ENCODE measurements at places on chromosomes 12 and 14.
A peak's percentile ranks its signal among the peaks of the same experiment; 100 is the strongest.

DNA sequence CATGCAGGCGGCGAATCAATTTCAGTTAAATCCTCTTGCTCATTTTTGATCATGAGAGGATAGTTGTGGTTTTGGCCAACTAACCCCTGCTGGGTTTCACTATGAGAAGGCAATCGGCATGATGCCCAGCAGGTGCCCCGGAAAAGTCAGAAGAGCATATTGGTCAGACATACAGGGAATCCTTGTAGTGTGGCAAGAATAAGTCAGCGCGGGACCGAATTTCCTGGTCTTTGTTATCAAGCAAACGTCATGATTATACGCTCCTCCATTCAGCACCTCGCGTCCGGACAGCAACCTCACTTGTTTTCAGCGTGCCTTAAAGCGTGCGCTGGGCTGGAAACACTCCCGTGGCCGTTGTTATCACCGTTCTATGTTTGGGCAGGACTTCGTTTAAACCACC lies 1.8 kb downstream of the TBC1D30 start:
- DNase-seq = peak; percentile 60

DNA sequence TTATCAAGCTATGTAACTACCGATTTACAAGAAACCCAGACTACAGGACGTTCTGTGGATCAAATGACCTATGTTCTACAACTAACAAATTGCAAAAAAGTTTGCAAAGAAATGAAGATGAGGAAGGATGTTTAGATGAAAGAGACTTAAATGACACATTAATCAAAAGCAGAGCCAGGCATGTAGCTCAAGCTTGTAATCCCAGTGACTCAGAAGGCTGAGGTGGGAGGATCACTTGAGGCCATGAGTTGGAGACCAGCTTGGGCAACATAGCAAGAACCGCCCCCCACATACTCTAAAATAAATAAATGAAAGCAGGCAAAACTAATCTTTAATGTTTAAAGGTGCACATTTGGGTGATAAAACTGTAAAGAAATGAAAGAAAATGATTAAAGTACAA lies 331.9 kb downstream of the BTG1 start:
- no peak for DNase-seq

DNA sequence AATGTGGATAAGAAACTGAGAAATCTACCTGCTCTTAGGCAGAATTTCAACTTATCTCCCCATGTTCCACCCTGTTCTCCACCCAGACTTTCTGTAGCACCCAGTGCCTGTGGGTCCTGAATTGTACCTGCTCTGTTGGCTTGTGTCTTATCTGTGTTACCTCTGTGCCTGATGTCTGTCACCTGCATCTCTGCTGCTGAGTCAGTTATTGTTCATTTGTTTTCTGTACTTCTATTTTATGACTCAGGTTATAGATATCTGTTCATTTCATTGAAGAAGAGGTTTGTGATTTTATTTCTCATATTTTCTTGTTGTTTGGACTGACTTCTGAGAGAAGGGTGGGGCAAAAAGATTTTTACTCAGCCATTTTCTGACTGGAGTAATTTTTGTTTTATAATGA lies 11.7 kb downstream of the SOCS4 start:
- DNase-seq = no peak

DNA sequence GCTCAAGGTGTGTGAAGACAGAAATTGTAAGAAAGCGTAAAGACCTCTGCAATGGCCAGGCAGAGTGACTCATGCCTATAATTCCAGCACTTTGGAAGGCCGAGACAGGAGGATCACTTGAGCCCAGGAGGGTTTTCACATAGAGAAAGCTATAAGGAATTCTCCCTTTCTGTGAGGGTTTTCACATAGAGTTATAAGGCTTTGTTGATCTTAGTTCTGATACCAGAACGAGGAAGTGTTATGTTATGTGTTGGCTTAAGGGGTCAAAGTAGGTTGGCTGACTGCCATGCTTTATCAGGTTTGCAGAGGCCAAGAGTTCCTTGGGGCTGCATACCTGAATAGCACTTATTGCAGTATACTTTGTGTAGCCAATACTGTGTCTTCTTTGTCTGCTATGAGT lies 139.1 kb downstream of the ERC1 start:
- no peak for DNase-seq

DNA sequence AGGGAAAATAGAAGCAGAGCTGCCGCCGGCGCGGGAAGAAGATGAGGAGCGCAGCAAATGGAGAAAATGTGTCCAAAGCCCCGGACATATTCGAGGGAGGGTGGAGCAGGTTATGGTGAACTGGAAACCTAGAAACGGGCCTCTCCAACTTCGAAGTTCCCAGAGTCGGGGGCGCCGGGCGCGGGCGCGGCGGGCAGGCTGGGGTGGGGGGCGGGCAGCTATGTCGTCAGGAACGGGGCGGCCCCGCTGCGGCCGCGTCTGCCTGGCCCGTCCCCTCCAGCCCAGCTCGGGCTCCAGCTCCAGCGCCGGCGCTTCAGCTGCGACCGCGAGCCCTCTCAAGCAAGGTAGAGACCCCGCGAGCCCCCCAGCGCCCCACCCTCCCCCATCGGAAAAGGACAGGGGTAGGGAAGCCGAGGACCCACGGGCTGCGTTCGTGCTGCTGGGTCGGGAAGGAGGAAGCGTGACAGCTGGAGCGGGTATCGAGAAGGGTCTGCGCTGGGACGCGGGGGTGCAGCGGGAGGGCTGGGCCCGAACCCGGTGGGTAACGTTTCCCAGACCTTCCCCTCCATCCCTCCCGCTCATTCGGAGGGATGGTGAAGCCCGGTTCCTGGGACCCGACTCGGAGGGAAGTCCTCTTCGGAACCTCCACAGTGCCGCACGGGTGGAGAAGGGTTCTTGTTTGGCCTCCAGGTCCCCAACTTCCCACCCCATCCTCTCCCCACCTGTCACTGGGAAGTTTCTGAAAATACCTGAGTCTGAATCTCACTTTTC lies 1.0 kb downstream of the DGKA start:
- peak; percentile 33 for DNase-seq

DNA sequence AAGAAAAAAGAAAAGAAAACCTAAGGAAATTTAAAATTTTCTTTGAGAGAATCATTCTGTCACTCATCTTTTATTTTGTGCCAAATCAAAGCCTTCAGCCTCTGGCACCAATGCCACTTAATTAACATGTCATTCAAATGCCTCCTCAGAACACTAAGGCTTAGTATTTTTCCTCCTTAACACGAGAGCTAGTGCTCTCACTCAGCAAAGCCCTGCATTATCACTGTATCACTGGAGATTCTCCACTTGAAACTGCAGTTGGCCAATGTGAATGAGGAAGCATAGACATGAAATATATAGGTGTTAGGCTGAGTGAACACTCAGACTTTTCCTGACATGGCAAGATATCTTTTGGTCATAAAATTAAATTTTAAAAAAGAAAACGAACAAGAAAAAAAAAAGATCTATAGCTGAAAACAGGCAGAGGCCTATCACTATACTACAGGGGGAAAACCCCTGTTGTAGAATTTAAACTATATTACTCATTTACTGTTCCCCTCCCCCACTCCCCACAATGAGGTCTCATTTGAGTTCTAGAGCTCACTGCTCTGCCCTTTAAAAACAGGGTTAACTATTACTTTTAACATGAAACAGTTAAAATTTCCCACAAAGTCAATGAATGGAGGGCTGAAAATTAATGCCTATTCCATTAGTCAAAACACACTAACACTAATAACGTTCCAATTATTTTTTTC lies 5.1 kb downstream of the MBIP start:
- DNase-seq = peak; percentile 42

DNA sequence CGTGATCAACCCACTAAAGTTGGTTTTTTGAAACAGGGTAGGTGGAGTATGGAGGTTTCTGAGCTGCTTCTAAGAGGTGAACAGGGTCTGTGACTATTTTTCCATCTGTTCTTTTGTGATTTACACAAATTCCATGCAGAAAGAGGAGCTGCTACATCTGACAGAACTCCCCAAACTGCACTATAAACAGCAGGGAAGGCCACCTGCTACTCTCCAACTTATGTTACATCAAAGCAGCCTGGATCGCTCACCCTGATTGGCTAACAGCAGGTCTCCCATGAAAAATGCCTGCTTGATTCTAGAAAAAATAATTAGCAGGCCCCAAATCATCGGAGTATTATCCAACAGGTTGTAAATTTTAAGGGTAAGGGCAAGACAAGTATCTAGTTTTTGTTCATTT lies 282.9 kb upstream of the FLRT2 start:
- DNase-seq = no peak

DNA sequence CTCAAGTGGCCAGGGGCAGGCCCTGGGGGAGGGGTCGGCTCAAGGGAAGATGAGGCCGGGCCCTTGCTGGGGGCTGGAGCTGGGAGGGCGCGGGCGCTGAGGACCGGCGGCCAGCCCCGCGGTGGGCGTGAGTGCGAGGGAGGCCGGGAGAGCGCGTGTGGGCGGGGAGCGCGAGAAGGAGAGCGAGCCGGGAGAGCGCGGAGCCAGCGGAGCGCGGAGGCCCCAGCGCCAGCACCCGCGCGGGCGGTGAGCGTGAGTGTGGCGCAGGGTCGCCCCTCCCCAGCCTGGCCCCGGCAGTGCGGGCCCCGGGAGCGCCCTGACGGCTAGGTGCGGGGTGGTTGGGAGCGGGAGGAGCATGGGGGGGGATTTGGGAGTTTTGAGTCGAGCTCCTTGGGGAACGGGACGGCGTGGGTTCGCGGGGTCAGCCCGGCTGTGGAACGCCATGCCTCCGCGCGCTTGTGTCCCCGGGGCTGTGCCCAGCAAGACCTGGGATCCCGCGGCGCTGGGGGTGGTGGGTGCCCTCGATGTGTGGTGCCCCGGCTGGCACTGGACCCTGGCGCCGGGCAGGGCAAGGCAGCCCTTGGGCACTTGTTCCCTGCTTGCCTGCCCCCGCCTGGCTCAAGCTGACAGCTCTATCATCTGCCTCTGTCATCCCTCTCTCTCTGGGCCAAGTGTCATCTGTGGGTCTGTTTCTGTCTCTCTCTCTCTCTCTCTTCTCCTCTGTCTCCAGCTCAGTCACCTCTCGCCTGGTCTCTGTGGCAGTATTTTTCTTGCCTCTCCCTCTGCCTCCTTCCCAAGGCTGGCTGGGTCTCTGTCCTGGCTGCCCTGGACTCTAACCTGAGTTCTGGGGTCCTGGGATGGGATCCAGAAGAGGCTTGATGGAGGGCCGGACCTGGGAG lies at the start of gene LBHD2:
TSS of gene LBHD2 (plus strand) at position 190 of the 899 bp plus-strand sequence. CDS start 1,803 bp downstream, outside the sequence.
- no peak for DNase-seq

GRCh38 chr12:39605501-39605900 lies 14.1 kb downstream of the ABCD2 start:
- no peak for DNase-seq

GRCh38 chr14:72925815-72926291 lies 411 bp upstream of the DCAF4 start:
- no peak for DNase-seq

DNA sequence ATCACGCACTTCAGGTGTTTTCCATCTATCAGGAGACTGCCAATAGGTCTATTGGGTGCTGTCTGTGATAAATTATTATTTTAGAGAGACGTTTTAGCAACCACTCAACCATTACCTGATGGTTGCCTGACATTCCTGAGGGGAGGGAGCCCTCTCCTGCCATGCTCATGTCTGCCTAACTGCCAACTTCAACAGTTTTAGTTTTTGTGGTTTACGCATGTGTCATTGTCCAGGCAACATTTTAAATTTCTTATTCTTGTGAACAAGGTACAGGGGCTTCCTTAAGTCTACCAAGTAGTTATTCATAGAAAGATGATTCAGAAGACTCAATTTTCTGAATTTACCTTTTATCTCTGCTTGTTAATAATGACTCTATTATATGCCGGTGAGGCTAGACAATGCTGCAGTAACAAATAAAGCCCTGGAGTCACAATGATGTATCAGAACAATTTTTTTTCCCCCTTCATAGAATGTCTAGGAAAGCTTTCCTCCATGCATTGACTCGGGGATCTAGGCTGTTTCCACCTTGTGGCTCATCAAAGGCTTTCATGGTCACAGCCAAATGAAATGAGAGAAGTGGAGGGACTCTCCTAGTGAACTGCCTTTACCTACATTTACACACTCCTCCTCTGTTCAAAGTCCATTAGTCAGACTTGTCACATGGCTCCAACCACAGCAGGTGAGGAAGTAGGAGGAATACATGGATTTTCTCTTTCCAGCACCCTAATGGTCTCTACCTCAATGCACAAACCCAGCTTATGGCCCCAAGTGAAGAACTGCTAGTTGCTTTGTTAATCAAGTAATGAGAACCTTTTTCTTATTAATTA lies 225.8 kb downstream of the CRADD start:
- DNase-seq = no peak

DNA sequence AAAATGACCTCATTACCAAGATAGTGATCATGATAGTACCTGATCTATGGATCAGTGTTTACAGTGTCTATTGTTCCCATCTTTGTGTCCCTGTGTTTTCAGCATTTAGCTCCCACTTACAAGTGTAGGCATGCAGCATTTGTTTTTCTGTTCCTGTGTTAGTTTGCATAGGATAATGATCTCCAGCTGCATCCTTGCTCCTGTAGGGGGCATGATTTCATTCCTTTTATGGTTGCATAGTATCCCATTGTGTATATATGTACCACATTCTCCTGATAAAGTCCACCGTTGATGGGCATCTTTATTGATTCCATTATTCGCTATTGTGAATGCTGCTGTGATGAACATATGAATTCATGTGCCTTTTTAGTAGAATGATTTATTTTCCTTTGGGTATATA lies 215.4 kb upstream of the NAV3 start:
- no peak for DNase-seq

Measured in activated CD4-positive, alpha-beta T cell treated with anti-CD3 and anti-CD28 coated beads, Interleukin-2, amount 50 U/mL, for 48 hours (primary cell).